Prostate gland (tissue), 2 donors: ENCODE measurements at places on chromosomes 3 and 15.
A peak's percentile ranks its signal among the peaks of the same experiment; 100 is the strongest.

DNA sequence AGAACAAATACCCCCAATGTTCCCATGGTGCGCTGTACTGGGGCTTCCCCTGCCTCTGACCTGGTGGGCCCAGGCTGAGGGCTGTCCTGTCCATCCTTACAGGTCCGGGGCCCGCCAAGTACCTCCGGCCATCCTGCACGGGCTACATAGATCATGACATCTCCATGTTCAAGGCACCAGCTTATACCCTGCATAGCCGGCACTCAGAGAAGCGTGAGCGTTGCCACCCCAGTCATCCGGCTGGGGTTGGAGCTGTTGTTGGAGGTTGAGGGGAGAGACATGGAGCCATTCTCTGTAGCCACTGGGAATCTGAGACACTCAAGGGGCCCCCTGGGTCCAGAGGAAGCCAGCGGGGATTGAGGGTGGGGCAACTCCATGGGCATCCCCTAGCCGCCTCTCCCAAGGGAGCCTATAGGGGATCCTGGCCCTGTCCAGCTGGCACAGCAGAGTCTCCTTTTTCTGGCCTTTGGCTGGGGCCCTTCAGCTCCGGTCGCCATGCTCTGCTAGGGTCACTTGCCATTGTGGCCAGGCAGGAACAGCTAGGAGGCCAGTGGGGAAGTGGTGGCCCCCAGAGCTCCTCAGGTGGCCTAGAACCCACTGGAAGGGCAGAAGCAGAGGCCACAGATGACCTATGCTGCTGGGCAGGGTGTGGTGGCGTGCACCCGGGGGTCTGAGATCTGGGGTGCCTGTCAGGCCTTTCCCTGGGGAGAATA lies 12.5 kb upstream of the CSPG4 start:
- DNase-seq = no peak

GRCh38 chr3:151999936-152000335 lies 126.5 kb downstream of the SUCNR1 start:
- DNase-seq = no peak

DNA sequence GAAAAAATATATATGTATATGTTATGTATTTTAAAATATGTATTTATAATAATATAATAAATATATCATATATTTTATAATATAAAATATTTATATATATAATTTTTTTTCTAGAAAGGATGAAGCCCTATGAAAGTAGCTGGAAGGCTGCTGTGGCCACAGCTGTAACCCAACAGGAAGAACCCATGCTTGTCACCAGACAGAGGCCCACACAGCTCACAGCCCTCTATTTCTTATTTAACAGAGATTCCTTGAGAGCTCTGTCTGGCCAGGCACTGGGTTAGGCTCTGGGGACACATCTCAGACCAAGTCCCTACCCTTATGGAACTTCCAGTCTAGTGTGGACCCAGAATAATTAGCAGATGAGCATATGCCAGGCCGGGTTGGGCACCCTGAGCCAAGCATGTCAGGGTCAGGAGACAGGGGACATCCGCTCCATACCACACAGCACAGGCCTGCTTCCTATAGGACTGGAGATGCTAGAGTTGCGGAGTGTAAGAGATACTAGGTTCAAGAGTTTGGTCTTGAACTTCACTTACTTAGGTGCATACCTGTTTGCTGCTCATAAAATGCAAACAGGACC lies 20.5 kb downstream of the MGLL start:
- no peak for DNase-seq

GRCh38 chr15:70512772-70513362 lies 250.5 kb downstream of the UACA start:
- no peak for DNase-seq

- DNase-seq = no peak
Measured at GRCh38 chr3:177352424-177352823, 155.1 kb upstream of the TBL1XR1 start.

DNA sequence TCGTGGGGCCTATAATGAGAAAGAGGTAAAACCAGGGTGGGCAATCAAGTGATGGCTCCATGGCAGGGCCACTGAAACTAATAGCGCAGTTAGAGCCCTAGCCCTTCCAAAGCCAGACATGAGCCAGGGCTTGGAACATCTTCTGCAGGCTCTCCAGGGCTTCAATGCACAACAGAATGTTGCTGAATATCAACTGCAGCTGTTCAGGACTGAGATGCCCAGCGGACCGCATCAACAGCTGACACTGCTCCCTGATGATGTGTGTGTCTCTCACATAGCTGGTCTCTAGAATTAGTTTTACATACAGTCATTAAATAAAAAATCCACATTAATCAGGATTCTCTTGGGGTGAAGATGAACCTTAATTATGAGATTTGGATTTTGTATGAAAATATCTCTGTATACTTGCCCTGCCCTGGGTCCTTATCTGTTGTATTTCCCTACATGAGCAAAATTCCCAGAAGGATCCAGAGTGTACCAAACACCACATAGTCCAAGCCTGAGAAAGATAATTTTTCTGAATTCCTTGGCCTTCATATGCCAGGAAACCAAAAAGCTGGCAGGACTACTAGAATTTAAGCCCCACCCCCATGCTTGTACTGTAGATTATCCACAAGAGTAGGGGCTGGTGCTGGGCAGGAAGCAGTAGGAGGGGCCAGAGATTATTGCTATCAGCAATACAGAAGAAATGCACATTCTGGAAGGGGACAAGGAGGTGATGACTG lies 7.7 kb upstream of the GOLGB1 start:
- no peak for DNase-seq

- peak; percentile 84 for DNase-seq
Measured at GRCh38 chr3:186806089-186807055, at the start of gene RFC4. RFC4 (minus strand) TSS chr3:186806482; CDS start chr3:186804713, 1,769 bp downstream.

GRCh38 chr3:177281292-177282118 lies 84.2 kb upstream of the TBL1XR1 start:
- no peak for DNase-seq

DNA sequence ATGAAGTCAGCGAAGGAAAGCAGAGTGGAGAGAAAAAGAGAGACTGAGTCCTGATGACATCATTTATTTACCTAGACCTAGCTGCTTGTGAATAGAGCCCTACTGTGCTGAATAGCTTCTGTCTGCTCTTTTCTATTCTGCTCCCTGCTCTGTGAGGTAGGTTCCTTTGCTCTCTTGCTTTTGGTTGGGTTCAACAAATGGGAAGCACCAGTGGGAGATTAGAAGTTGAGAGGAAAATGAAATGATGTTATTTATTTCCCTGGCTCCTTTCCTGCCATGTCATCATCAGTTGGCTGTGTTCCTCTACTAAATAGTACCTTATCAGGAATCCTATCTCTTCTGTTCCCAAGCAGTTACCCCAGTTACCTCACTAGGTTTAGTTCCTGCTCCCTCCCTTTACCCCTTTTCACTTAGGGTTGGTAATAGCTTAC lies 23.5 kb downstream of the DTWD1 start:
- no peak for DNase-seq

DNA sequence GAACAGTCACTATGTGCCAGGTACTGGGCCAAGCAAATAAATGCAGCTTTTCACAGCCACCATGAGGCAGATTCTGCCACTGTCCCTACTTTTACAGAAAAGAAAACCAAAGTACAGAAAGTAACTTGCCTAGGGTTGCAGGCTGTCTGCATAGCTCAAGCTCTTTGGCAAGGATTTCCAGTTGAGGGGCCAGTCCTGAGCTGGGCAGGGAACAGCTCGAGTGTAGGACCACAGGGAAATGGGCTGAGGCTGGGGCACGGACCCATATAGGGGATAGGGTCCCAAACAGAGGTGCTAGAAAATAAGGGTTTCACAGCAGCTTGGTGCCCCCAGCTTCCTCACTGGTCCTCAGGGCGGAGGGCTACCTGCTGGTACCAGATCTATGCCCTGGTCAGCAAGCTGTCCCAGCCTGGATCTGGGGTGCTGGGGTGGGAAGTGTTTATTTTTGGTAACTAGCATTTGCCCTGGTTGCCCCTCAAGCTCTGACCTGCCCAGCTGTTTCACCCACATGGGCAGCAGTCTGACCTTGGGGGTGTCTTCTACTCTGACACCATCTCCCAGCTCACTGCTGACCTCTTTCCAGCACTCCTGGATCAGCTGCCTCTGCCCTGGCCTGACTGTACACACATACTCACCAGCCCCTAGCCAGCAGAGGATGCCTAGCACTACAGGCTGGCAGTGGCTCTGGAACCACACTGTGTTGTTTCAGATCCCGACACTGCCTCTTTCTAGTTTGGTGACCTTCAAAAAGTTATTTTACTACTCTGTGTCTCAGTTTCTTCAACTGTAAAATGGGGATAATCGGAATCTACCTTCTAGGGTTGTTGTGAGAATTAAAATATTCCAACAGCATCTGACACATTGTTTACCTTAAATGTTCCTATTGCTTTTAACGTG lies 16.2 kb downstream of the MRAS start:
- DNase-seq = no peak

GRCh38 chr15:64314456-64314855 lies 41.5 kb downstream of the CSNK1G1 start:
- DNase-seq = no peak

GRCh38 chr3:194330579-194330978 lies 20.5 kb downstream of the CPN2 start:
- DNase-seq = peak; percentile 89

DNA sequence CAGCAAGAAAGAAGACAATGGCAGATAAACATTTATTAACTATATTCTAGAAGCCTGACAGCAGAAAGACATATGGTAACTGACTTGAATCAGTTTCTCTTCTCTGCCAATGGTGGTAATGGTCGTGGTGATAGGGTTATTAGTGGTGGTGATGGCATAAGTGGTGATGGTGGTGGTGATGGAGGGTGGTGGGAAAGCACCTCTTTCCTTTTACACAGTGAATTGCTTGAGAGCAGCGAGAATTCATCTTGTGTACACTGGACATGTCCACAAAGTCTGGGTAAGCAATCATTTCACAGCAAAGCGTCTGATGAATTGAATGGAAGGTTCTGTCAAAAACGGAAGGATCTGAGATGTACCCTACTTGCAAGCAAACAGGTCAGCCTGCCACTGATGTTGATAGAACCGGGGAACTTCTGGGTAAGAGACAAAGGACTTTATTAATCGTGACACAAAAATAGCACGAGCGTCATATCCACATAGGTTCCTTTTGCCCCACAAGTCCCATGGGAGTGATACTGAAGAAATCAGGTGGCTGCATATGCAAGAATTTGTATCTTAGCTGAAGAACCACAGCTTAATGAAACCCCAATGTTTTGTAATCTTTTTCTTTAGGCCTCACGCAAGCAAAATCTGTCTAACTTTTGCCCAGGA lies 23.5 kb upstream of the TBC1D5 start:
- DNase-seq = no peak

- no peak for DNase-seq
Measured at GRCh38 chr3:3815206-3815605, 16.0 kb downstream of the LRRN1 start.

- DNase-seq = no peak
Measured at GRCh38 chr3:55735976-55736375, 248.9 kb upstream of the WNT5A start.

GRCh38 chr15:50513001-50513400 lies 33.5 kb downstream of the USP50 start:
- DNase-seq = no peak

- DNase-seq = no peak
Measured at GRCh38 chr3:194840661-194841514, 155.2 kb downstream of the FAM43A start.

- no peak for DNase-seq
Measured at GRCh38 chr3:134971306-134971705, 176.2 kb downstream of the EPHB1 start.

DNA sequence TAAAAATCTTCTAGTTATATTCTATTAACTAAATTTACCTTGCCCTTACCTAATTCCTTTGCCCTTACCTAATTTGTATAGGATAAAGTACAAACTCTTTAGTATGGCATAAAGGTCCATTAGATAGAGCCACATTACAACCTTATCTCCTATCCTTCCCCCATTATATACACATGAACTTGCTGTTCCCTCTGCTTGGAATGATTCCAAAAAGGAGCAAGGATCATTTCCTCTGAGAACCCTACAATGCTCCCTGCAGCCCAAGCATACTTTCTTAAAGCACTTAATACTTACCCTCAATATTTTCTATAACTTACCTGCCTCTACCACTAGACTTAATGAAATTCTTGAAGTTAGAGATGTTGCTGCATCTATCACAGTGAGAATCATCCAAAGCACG lies 118.9 kb upstream of the CCDC54 start:
- no peak for DNase-seq

GRCh38 chr15:64896371-64897069 lies 15.2 kb upstream of the ANKDD1A start:
- no peak for DNase-seq

DNA sequence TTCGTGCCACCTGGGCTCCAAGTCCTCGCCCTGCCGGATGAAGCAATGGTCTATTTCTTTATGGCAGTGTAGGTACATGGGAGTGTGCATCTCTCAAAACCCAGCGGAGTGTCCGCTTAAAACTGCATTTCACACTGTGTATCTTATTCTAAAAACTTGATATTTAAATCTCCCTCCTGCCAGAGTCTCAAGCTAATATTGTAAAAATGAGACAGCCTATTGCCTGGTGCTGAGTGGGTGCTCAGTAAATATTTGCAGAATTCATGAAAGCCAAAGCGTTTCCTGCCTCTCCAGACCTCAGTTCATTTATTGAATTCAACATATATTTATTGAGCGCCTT lies 330 bp upstream of the TBC1D2B start:
- no peak for DNase-seq
